Epithelial cell of umbilical artery (primary cell): ENCODE measurements at places on chromosomes 12 and 14. TPM values are rescaled to one million over a fixed set of nuclear protein-coding genes. Genes with fewer than 3 reads are reported as not detected.

Gene GLS2
- not detected in 2 replicates for total RNA-seq

Gene CD163
- total RNA-seq = not detected in 2 replicates

Gene DBX2
- not detected in 2 replicates for total RNA-seq

Gene PRR4
- total RNA-seq = 0.61 TPM in 1 of 2 replicates, not detected in the other

Gene LYZ
- not detected in 2 replicates for total RNA-seq

Gene NUDT14
- total RNA-seq = 27.7 and 47.1 TPM in 2 replicates

Gene CAPZA3
- not detected in 2 replicates for total RNA-seq

Gene PRKD1
- 5.8 and 7.4 TPM in 2 replicates for total RNA-seq

Gene ARHGDIB
- total RNA-seq = 199 and 403 TPM in 2 replicates

Gene EEF1AKMT3
- 2.3 and 3.9 TPM in 2 replicates for total RNA-seq

Gene JPH4
- total RNA-seq = not detected in 2 replicates

Gene GARIN6
- total RNA-seq = not detected in 2 replicates
